ENCODE measurements at places on chromosomes 5 and 9.

- DNase-seq = peak; percentile 29
Observed at GRCh38 chr5:1652873-1653697, 129.3 kb upstream of the LPCAT1 start.

DNA sequence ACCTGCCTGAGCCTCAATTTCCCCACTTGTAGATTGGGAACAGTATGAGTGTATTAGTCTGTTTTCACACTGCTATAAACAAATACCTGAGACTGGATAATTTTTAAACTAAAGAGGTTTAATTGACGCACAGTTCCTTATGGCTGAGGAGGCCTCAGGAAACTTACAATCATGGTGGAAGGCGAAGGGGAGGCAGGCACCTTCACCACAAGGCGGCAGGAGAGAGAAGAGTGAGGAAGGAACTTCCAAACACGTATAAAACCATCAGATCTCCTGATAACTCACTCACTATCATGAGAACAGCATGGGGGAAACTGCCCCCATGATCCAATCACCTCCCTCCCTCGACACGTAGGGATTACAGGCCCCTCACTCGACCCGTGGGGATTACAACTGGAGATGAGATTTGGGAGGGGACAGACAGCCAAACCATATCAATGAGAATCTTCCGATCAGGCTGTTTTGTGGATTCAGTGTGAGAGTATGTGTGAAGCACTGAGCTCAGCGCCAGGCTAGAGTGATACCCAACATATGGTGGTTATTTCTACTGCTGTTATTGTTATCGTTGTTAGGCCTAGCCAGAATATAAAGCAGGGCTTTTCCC is 14.6 kb upstream of the LMX1B start:
- no peak for DNase-seq

DNA sequence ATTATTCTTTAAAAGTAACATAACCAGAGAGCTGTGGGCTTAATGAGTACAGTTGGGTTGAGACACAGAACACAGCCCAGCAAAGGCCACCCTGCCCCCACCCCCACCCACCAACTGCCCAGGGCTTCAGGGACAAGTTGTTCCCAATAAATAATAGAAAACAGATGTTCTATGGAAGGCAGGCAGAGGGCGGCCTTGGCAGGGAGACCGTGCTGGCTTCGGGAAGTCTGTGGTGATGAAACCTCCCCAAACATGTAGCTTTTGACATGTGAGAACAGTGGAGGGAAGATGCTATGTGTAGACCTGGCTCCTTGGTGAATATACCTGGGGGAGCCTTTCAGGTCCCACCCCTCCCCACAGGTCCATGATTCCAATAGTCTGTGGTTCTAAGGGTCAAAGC is 10.0 kb downstream of the TRAF1 start:
- peak; percentile 88 for DNase-seq

- DNase-seq = peak; percentile 32
Observed at GRCh38 chr5:127320032-127320965, 29.7 kb downstream of the MEGF10 start.

DNA sequence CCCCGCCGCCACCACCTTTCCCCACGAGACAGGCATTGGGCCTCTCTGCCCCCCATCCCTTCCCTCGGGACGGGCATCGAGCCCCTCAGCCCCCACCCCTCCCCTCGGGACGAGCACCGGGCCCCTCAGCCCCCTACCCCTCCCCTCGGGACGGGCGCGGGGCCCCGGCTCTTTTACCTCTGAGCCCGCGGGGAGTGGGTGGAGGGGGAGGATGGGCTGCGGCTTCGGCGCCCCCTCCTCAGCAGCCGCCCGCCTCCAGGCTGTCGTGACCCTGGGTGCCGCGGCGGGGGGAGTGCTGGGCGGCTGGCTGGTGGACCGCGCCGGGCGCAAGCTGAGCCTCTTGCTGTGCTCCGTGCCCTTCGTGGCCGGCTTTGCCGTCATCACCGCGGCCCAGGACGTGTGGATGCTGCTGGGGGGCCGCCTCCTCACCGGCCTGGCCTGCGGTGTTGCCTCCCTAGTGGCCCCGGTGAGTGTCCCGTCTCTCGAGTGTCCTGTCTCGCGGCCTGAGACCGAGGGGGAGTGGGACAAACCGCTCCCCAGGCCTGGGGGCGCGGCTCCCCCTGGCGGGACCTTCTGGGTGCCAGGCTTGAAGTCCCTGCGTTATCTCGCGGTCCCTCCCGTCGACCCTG is 791 bp downstream of the SLC2A8 start:
- peak; percentile 70 for DNase-seq

DNA sequence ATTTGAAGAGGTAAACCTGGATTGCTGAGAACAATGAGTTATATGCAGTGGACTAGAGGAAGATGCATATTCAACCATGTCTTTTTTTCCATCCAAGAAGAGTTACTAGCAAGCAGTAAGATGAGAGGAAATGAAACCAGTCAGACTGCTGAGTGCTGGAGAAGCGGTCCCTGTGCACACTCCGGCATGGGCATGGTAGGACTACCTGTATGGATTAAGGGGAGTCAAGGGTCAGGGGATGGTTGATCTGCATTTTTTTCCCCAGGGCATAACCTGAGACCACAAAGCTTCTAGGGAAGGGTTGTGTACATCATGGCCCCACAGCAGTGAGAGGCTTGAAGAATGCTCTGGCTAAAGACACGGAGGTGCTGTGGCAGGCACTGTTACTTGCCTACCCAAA is 76.6 kb upstream of the ZNF169 start:
- DNase-seq = no peak

GRCh38 chr9:16030528-16031185 is 477.8 kb downstream of the CCDC171 start:
- DNase-seq = peak; percentile 98

DNA sequence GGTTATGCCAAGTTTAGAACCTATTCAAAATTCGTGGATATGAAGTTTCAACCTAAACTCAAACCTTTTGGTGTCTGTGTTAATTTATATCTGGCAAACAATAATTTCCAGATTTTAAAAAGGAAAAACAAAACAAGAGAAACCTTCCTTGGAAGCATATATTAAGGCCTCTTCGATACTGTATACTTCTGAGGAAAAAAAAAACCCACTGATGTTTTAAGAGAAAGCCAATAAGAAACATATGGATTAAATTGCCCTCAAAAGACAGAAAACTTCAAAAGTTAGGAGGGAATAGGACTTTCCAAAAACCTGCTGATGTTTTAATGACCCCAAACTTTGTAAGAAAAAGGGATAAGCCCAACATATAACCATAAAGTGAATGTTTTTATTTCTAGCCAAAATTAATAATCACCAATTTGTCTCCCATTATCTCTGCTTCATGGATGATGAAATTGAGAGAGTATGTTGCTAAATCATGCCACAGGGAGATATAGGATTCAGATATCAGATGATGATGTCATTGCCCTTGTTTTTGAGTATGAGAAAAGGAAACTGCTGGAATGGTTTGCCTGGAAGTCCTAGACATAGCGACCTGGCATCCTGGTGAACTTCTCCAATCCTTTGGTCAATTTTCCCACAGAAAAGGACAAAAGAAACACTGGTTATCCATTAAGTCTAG is 423.9 kb downstream of the DMRT2 start:
- DNase-seq = no peak

- DNase-seq = no peak
Observed at GRCh38 chr5:116763987-116764866, 189.6 kb upstream of the SEMA6A start.

DNA sequence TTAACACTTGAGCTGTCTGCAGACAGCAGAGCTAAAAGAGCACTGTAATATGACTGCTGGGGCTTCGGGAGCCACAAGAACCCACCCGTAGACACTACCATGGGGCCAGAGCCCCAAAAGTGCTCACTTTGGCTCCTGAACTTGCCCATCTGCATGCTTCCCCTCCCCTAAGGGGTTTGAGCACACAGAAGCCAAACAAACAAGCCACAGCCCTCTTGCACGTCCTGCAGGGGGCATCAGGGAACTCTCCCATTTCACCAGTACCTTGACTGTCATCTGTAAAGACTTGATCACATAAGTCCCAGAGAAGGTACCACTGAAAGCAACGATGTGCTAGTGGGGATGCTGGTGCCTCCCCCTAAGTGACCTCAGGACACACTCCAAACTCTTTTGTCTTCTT is 681.8 kb downstream of the SEMA5A start:
- DNase-seq = no peak

DNA sequence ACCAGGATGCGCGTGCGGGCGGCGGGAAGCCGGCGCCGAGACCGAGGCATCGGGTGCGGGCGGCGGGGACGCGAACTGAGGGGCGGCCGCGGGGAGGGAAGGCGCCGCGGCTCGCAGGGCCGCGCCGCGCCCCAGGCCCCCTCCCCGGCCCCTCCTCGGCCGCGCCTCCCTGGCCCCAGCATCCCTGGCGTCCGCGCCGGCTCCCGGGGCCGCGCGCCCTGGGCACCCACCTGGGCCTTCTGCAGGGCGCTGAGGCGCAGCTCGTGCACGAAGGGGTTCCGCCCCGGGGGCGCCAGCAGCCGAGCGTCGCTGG is 324 bp downstream of the LPCAT1 start:
- no peak for DNase-seq

DNA sequence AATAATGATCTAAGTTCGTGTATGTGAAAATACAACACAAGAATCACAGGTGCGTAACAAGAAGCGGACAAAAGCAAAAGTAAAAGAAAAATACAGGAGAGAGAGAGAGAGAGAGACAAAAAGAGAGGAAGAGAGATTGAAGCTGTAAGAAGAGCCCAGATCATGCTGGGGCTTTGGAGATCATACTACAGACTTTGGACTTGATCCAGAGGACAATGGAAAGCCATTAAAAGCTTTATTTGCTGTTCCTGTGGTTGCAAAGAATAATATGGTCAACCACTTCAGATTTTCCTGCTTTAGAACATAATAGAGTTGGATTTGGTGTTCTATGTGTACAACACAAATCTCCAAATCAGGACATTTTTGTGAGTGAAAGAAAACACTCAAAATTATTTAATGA is 561.4 kb downstream of the CAAP1 start:
- no peak for DNase-seq

- DNase-seq = no peak
Observed at GRCh38 chr5:83375049-83375745, 96.3 kb upstream of the VCAN start.

DNA sequence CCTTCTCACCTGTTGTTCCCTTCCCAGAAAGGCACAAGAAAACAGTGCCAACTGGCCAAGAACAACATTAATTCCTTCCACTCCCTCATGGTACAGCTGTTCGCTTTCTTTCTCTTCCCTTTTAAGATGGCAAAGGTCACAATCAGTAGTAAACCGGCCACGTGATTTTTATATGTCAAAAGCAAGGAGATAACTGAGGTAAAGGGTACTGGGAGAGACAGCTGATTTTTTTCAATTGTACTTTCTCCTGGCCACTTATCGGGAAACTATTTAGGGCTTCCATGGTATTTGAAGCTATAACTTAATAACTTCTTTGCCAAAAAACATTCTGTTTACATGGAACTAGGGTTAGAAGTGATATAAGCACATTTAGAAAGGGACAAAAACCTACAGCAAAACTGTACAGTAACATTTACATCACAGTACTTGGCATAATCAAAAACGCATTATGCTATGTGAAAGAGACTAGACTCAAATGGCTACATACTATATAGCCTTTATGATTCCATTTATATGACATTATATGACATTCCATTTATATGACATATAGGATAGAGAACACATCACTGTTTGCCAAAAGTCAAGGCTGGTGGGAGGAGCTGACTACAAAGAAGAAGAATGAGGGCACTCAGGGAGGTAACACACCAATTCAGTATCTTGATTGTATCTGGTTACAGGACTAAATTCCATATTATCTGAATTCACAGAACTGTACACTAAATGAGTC is 24.8 kb downstream of the PLPP1 start:
- no peak for DNase-seq

- no peak for DNase-seq
Observed at GRCh38 chr9:84283946-84284345, 56.6 kb downstream of the SLC28A3 start.

DNA sequence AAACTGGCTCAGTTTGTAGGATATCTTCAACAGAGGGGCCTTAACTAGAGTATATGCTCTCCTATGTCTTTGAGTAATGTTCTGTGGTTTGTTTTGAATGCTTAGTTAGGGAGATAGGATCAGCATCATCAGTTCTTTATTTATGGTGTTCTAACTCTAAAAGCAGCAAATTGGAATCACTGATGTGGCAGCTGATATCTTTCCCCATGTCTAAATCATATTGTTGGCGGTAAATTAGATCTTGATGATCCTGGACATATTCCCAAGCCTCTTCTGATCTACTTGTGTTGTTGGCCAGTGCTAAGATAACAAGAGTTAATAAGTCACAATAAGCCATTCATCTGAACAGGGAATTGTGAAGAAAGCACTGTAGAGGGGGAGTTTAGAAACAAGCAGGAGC is 332.4 kb upstream of the DAB2 start:
- no peak for DNase-seq

GRCh38 chr5:165138236-165138635 is 1632.8 kb downstream of the MAT2B start:
- DNase-seq = no peak

DNA sequence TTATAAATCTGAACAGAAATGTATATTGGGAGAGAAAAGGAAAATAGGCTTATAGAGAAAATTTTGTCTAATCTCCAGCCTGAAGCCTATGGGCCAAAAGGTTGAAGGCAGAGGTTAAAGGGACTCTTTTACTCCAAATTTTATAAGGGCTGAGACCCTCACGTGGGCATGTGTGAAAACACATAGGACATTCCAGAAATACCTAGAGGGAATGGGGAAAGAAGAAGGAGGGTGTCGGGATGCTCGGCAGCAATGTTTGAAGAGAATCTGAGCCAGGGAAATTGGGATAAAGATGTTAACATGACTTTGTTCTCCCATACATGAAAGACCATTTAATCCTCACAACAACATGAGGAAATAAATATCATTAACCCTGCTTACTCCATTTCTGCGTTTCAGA is 102.1 kb upstream of the SLC12A2 start:
- no peak for DNase-seq

DNA sequence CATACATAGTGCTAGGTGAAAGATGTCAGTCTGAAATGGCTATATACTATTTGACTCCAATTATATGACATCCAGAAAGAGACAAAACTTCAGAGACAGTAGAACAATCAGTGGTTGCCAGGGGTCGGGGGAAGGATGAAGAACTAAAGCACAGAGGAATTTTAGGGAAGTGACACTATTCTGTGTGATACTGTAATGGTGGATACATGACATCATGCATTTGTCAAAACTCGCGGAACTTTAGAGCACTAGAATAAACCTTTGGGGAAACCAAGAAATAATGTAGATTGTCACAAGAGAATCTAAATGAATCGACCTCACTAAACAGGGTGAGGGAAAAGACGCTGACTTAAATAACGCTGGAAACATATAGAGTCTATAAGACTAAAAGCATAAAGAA is 107.0 kb upstream of the RETREG1 start:
- no peak for DNase-seq

All from foreskin fibroblast (primary cell).